ENCODE measurements at places on chromosomes 5 and 9.

DNA sequence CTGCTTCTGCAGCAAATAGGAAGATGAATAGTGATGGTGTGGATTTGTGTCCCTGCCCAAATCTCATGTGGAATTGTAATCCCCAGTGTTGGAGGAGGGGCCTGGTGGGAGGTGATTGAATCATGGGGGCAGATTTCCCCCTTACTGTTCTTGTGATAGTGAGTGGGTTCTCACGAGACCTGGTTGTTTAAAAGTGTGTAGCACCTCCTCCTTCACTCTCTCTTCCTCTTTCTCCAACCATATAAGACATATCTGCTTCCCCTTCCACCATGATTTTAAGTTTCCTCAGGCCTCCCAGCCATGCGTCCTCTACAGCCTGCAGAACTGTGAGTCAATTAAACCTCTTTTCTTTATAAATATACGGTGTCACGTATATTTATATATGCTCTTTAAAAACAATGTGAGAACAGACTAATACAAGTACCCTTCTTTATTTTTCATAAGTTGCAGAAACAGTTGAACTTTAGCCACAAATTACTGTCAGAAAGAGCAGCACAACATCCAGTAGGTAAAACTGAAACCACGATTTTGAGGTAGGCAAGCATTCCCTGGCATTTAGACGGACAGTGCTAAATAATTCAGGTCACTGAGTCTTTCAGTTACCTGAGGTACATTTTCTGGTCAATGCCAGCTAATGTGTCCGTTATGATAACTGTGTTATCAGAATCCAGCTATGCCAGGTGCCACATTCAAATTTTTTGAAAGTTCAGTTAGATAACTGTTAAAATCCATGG, 79.3 kb upstream of the SPEF2 start:
- DNase-seq: no peak

GRCh38 chr5:79396265-79396664, 117.7 kb downstream of the HOMER1 start:
- peak; percentile 17 for DNase-seq

DNA sequence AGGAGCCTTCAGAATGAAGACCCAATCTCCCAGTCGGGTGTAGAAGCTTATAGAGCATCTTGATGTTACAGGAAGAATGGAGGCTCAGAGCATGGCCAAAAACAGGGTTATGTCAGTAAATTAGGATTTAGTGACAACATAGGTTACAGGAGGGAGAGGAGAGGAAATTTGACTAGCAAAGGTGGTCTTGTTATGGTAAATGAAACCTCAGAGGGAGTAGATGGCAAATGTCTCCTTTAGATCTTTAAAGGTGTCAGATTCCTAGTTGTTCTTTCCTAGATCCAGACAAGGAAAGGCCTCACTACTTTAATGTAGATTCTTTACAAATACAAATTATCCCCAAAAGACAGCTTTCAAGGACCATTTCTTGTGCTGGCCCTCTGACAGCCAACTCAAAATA, 465.0 kb downstream of the DMRTA1 start:
- DNase-seq: no peak

DNA sequence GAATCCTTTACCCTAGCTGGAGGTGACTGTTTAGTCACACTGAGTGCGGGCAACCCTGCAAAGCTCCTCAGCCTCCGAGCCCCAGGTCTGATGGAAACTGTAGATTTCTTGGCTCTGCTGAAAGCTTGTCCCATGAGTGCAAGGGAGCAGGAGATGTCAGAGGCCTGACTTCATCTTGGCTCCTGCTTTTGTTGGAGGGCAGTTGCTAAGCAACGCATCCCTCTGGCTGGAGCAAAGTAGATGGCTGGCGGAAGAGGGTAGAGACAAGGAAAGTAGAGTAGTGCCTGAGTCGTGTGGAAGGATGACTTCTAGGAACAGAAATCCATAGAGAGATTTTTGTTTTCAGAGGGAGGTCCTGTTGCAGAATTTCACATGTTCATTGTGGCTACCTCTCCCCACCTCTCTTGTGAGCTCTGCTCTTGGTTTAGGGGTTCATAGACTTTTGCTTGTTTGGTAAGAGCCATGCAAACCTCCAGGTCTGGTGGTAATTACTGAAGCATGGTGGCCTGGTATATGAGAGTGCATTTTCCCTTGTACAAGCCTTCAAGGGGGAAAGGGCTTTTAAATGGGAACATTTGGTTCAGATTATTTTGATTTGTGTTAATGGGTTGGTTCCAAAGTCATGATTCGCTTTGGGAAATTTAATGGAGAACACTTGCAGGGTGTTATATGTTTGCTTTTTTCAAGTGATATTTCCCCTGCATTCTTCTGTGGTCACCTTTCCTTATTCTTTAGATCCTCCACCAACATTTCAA, 71.5 kb downstream of the ARHGAP26 start:
- peak; percentile 83 for DNase-seq

- no peak for DNase-seq
Observed at GRCh38 chr9:118316831-118317343, 612.7 kb downstream of the TLR4 start.

GRCh38 chr5:178818094-178818493, 41.7 kb upstream of the ZNF354B start:
- no peak for DNase-seq

DNA sequence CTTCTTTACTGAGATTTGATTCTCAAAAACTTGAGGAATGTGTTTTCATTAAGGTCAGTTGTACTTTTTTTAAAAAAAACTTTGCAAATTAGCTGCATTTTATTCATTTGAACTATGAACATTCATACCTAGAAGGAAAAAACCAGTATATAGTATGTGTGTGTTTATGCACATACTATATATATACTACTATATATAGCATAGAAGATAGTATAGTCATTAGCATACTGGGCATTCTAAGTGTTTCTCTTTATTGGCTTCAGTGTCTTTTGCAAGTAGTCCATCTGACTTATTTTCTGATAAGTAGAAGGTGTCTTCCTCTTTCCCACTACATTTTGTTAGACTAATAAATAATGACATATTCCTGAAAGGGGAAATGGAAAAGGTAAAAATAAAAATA, 33.0 kb downstream of the ELOVL7 start:
- DNase-seq: no peak

DNA sequence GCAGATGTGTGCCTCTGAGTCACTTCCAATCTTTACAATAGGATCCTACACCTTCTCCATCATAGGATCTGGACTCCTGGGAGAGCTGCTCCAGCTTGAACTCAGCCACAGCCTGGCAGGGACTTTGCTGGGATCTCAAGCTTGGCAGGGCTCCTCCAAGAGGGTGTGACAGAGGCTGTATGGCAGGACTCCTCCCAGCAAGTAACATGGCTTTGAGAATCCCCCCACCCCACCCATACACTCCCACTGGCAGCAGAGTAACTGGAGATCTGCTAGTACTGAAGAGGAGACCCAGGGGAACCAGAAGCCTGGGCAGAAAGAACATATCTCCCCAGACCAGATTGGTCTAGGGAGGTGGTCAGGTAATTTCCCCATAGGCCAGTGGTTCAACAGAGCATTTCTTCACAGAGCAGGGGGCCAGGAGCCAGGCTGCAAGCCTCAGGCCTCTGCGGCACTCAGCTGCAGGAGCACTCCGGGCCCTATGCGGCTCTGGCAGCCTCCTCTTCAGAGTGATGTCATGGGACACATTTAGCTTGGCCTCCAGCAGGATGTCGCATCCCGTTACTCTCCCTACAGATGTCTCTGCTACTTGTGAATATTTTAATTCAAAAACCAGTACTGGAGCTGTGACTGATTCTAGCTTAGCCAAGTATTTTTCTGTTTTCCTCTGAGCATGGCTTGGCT, 1.7 kb upstream of the ACSL6 start:
- no peak for DNase-seq

- DNase-seq: no peak
Observed at GRCh38 chr5:165184183-165184582, 1678.8 kb downstream of the MAT2B start.

GRCh38 chr5:53950621-53951020, 359.8 kb downstream of the ARL15 start:
- DNase-seq: no peak

GRCh38 chr9:86275962-86276361, 6.4 kb downstream of the ISCA1 start:
- DNase-seq: peak; percentile 9

DNA sequence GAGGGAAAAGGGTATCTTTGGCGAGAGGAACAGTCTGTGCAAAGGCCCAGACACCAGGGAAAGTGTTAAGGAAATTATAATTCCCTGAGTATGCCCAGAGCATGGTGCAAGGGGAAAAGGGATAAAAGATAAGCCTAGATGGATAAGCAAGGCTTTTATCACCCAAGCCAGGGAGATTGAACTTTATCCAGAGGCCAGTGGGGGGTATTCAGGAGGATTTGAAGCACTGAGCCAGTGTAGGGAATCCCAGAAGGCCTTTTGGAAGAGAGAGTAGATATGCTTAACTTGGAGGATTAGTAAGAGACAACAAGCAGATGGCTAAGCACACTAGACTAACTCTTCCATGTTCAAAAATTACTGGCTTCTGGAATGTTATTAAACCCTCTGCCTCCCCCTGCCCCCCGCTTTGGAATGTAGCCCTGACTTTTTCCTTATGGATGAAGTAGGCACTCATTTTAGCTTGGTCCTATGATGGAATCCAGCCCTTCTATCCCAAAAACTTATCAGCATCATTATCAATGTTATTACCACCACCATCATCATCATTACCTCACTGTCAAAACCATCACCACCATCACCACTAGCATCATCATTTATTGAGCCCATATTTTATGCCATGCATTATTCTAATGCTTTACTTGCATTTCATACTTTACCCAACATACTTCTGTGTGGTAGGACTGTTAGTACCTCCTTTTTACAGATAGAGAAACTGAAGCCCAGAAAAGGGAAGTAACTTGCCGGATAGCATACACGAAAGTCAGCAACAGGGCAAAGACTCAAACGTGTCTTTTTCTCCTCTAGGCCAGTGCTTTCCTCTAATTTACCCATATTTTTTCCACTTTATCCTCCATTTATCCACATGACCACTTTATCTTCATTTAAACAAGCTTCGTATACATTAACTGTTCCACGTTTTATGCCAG, 237.0 kb downstream of the PAPPA start:
- DNase-seq: peak; percentile 70

DNA sequence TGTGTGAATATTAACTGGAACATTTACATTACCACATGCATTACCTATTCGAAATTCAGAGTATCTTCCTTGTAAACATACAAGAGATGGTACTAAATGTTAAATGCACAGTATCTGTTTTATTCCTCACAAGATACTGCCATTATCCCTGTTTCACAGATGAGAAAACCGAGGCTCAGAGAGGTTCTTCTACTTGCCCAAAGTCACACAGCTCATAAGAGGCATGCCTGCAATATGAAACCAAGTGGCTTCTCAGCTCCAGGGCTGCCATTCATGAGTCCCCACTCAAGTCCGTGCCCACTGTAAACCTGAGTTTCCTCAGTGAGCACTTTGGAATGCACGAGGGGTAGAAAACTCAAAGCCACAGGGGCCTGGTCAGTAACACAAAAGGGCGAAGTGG, 55.0 kb upstream of the FABP6 start:
- no peak for DNase-seq
